Hippocampal formation (tissue), 2 donors: ENCODE measurements at places on chromosomes 16 and 17.

DNA sequence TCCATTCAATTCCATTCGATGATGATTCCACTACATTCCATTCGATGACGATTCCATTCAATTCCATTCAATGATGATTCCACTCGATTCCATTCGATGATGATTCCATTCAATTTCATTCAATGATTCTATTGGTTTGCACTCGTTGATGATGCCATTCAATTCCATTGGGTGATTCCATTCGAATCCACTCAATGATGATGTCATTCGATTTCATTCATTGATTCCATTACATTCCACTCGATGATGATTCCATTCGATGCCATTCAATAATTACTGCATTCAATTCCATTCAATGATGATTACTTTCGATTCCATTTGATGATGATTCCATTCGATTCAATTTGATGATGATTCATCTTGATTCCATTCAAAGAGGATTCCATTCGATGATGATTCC is 1299.4 kb downstream of the TP53TG3F start:
- DNase-seq: no peak

DNA sequence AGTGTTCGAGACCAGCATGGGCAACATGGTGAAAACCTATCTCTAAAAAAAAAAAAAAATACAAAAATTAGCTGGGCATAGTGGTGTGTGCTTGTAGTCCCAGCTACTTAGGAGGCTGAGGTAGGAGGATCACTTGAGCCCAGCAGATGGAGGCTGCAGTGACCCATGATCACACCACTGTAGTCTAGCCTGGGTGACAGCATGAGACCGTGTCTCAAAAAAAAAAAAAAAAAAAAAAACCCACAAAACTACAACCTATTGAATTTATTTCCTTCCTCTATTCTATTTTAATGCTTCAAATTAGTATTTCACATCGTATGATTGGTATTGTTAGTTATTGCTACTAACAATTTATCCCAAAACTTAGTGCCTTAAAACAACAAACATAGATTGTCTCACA is 9.4 kb upstream of the NUFIP2 start:
- DNase-seq: no peak

DNA sequence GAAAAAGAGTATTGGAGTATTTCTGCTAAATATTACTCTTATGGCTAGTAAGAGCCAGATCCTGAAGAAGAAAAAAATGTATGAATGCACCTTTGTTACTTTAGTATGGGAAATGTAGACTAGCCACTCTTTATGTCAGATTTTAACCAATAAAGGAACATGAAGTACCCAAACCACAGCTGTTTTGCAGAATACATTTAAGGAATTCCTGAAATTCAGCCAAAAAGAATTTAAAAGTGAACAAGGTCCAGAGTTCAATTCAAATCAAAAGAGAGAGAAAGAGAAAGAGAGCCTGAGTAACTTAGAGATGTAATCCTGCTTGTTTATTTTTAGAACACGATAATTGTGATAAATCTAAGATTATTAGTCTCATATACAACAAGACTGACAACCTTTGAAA is 1.2 kb downstream of the KCNJ16 start:
- DNase-seq: no peak

- no peak for DNase-seq
Observed at GRCh38 chr16:69465881-69466280, 41.5 kb downstream of the CYB5B start.

DNA sequence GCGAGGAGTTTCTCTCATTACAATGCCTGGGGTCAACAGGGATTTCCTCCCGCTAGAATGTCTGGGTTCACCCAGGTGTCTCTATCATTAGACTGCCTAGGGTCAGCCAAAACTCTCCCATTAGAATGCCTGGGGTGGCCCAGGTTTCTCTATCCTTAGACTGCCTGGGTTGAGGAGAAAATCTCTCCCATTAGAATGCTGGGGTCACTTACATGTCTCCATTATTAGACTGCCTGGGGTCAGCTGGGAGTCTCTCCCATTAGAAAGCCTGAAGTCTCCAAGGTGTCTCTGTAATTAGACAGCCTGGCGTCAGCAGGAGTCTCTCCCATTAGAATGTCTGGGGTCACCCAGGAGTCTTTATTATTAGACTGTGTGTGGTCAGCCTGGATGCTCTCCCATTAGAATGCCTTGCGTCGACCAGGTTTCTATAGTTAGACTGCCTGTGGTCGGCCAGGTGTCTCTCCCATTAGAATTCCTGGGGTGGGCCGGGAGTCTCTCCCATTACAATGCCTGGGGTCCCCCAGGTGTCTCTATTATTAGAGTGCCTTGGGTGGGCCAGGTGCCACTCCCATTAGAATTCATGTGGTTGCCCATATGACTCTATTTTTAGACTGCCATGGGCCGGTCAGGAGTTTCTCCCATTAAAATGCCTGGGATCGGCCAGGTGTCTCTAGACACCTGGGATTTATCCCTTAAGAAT is 2272.1 kb downstream of the TP53TG3F start:
- no peak for DNase-seq

- DNase-seq: no peak
Observed at GRCh38 chr16:65154321-65154720, 32.5 kb upstream of the CDH11 start.
